ENCODE measurements at places on chromosomes 7 and 10.
A peak's percentile ranks its signal among the peaks of the same experiment; 100 is the strongest.

GRCh38 chr10:24255115-24255880 is 46.4 kb downstream of the KIAA1217 start:
- H3K36me3 ChIP-seq = no peaks in the 10 kb centered on the region
- H3K27me3 ChIP-seq = peaks cover 4% of the 10 kb centered on the region
- no peak overlapping the region for H3K4me3 ChIP-seq
- DNase-seq = no peak

DNA sequence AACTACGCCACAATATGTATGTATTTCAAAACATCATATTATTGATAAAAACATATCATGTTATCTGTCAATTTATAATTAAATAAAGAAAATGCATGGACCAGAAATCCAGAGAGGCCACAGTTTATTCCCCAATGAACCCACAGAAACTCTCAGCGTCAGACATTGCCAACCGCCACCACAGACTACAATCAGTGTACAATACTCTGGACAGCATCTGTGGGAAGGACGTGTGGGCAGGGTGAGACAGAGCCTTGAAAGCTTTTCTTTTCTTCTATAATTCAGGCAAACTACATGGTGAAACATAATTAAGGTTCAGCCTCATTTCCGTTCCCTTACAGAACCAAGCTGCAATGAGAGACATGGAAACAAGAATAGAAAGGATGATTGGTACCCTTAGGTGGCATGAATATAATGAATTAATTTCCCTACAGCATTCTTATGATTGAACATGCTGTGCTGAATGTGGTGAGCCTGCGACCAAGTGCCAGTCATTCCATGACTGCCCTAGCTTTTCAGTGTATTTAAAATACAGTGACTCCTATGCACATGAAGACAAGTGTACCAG is 909.3 kb downstream of the SORCS1 start:
- no peak overlapping the region for H3K4me3 ChIP-seq
- H3K27me3 ChIP-seq = no peaks in the 10 kb centered on the region
- no peak overlapping the region for H3K27ac ChIP-seq

DNA sequence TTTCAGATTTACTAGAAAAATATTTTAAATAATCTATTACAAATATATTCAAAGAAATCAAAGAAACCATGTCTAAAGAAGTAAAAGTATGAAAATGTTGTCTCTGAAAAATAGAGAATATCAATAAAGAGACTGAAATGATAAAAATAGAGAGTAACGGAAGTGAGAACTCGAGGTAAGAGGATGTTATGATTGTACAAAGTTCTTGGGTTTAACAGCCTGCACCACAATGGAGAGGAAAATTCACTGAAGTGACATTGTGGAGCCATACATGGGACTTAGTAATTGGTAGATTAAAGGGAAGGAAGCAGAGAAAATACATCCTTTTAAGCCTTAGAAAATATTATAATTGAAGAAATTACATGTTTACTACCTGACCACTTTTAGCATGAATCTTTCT is 77.9 kb downstream of the THSD7A start:
- DNase-seq = no peak
- H3K4me1 ChIP-seq = no peaks in the 10 kb centered on the region
- no peaks in the 10 kb centered on the region for H3K36me3 ChIP-seq
- no peaks in the 10 kb centered on the region for H3K27me3 ChIP-seq
- H3K27ac ChIP-seq = no peak overlapping the region
- H3K4me3 ChIP-seq = no peak overlapping the region

GRCh38 chr10:133307776-133308420 is 774 bp downstream of the TUBGCP2 start:
- peak overlapping the region; percentile 97 for H3K4me3 ChIP-seq
- no peaks in the 10 kb centered on the region for H3K27me3 ChIP-seq

- no peak overlapping the region for H3K27ac ChIP-seq
- H3K4me1 ChIP-seq = peaks cover 58% of the 10 kb centered on the region
- no peaks in the 10 kb centered on the region for H3K27me3 ChIP-seq
- peaks cover 16% of the 10 kb centered on the region for H3K36me3 ChIP-seq
- no peak overlapping the region for H3K4me3 ChIP-seq
Observed at GRCh38 chr7:66586181-66586580, 42.5 kb upstream of the KCTD7 start.

DNA sequence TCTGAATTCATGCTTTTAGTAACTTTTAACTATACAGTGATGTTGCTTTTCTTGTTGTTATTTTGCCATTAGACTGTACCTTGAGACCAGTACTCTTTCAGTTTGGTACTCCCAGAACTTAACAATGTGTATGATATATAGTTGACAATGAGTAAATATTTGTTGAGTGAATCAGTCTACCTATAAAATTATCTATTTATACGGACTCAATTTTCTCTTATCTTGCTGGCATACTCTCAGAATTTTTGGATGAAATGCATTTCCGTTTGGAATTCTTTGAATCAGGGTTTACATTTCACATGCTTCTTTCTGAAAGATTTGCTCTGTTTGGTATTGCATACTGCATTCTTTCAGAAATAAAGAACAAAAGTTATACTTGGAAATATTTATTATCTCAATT is 47.8 kb upstream of the LRRC17 start:
- no peaks in the 10 kb centered on the region for H3K36me3 ChIP-seq
- H3K27me3 ChIP-seq = peaks cover 4% of the 10 kb centered on the region
- no peaks in the 10 kb centered on the region for H3K4me1 ChIP-seq
- no peak overlapping the region for H3K27ac ChIP-seq
- H3K4me3 ChIP-seq = no peak overlapping the region
- DNase-seq = no peak

DNA sequence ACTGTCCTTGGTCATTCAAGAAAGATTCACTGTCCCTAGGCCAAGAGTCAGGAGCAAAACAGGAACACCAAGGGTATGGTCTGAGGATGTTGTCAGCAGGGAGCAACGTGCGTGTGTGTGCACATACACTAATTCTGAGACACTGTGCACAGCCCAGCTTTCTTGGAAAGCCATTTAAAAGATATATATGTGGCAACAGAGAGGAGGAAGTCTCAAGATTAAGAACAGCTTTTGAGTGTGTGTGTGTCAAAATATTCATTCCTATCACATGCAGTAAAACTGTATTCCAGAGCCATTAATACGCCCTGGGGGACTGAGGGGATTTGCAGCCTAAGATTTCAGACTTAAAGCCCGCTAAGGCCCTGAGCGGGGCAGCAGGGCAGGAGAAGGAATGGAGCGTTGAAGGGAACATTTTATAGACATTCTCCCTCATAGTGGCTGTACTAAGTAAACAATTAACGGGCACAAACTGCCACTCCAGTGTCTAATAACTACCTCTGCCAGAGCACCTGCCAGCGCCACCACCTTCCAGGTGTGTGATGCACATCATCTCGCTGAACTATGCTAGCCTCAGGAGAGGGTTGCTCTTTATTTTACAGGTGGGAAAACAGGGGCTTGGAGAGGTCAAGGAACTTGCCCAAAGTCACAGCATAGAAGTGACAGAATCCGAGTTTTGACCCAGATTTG is 2.0 kb downstream of the NOD1 start:
- peaks cover 21% of the 10 kb centered on the region for H3K36me3 ChIP-seq
- H3K27me3 ChIP-seq = no peaks in the 10 kb centered on the region
- H3K4me3 ChIP-seq = peak overlapping the region; percentile 64
- peaks cover 81% of the 10 kb centered on the region for H3K4me1 ChIP-seq

- peaks cover 39% of the 10 kb centered on the region for H3K4me1 ChIP-seq
- H3K4me3 ChIP-seq = no peak overlapping the region
- H3K27ac ChIP-seq = no peak overlapping the region
Observed at GRCh38 chr10:114485696-114486400, 81.5 kb upstream of the AFAP1L2 start.

All from activated T-helper 1 cell treated with anti-CD3 and anti-CD28 coated beads, Interleukin-12 subunit alpha, Interleukin-12 subunit beta, Interleukin-2, Interleukin-4 antibody, amounts not matched to agents 30 ng/mL and 10 ng/mL and 1 ng/mL, durations not matched to agents 14 hours and 24 hours and 36 hours (primary cell).